ENCODE measurements at places on chromosomes 3 and 15. TPM values are rescaled to one million over a fixed set of nuclear protein-coding genes. Genes with fewer than 3 reads are reported as not detected.

- DNase-seq: no peak
Observed at GRCh38 chr3:32089476-32089875, 16.9 kb upstream of the GPD1L start.

GRCh38 chr15:92468991-92469390 lies 75.3 kb downstream of the ST8SIA2 start:
- DNase-seq: no peak

Gene NR1I2
- total RNA-seq: not detected

DNA sequence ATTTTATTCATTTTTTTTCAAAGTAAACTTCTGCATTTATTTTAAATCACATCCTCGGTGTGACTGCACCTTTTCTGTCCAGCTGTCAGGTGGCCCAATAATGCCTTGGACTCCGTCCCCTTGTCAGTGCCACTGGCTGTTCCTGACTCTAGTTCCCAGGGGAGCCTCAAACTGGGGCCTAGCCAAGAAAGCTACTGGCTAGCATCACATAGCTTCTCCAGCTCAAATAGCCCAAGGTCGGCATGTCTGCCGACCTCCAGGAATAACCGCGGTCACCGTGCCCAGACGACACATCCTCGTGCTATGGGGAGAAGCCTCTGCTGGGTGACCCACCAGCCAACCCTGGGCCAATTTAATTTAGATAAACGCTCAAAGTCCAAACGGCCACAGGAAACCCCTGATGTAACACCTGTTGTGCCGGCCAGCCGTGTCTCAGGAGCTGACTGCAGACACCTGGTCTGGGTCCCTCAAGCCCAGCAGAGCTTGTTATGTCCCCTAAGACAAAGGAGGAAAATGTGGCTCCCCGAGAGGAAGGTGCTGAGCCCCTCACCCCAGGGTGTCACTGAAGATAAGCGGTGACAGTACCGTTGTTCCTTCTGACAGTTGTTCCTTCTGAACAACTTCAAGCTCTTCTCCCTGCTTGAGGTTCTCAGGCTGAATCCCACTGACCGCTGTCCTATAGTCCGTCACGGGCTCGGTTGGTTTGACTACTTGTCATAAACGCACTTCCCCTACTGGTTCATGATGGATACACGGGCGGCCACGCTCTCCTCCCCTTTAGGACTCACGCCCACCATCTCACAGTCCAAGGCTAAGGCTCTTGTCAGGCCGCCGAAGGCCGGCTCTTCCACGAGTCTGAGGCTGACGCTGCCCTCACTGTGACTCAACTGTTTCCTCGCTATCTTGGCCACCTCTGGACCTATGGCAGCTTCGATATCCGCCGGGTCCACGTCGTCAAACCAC lies 126.2 kb downstream of the KLF13 start:
- DNase-seq: no peak

Gene GOLGA8O
- not detected for total RNA-seq

- DNase-seq: no peak
Observed at GRCh38 chr15:89023311-89023961, 64.8 kb upstream of the ABHD2 start.

DNA sequence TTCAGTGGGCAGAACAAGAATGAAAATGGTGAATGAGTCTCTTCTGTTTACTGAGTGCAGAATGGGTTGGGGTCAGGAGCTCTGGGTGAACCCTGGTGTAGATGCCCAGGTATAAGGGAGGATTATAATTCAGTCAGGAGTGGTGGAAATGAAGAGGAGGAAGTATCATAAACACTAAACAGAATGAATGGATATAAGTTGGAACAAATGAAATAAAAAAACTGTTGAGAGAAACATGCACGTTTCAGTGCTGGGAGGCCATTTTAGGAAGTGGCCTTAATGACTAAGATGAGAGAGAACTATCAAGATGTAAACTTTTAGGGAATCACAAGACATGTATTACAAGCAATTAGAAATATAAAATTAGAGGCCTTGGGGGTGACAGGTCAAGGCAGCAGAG lies 32.8 kb upstream of the LEKR1 start:
- no peak for DNase-seq

Gene SLC12A1
- total RNA-seq: not detected

GRCh38 chr15:52652984-52653383 lies 26.2 kb downstream of the ATOSA start:
- DNase-seq: peak; percentile 82

Gene HRH1
- total RNA-seq: 1.9 TPM

Gene IL12A
- total RNA-seq: 2.1 TPM
